ENCODE measurements at places on chromosomes 16 and 17.

- DNase-seq, result no peak
Measured at GRCh38 chr17:42845918-42846593, 1.7 kb downstream of the AOC2 start.

- no peak for DNase-seq
Measured at GRCh38 chr16:83011939-83012338, 385.2 kb downstream of the CDH13 start.

- no peak for DNase-seq
Measured at GRCh38 chr16:9183682-9184353, 92.4 kb downstream of the HAPSTR1 start.

GRCh38 chr17:35171834-35172233 is 22.4 kb downstream of the SLC35G3 start:
- DNase-seq, result no peak

DNA sequence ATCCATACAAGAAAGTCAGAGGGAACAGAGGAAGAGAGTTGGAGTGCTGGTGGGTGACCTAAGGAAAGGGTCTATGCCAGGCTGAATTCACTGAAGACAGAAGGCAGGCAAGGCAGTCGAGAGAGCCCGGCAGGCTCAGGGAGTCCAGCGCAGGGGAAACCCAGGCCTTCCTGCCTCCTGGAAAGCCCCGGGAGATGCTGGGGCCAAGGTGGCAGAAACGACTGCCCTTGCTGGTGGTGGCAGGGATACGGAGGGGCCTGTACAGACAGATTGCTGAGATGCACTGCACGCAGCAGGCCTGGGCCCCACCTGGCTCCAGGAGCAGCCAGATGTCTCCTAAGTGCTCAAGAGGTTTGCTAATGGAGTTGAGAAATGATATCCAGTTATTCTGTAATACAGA is 59.8 kb downstream of the GTF3C1 start:
- DNase-seq, result no peak

- no peak for DNase-seq
Measured at GRCh38 chr16:68386628-68387027, 61.7 kb downstream of the SMPD3 start.

All from NCI-H2081 (cell line).